T-helper 1 cell treated with Interleukin-12 subunit alpha and Interleukin-12 subunit beta and Interleukin-4 antibody, amounts not matched to agents 30 ng/mL and 1 ng/mL, for 36 hours (primary cell): ENCODE measurements at places on chromosomes 13 and 19. TPM values are rescaled to one million over a fixed set of nuclear protein-coding genes. Genes with fewer than 3 reads are reported as not detected.

LILRA2 gene
- 0.15 TPM in 1 of 2 replicates, not detected in the other for total RNA-seq

UNC13A gene
- 0.27 TPM in 1 of 2 replicates, not detected in the other for total RNA-seq

CRTC1 gene
- 8.9 and 9.2 TPM in 2 replicates for total RNA-seq

TUBA3C gene
- total RNA-seq = not detected in 2 replicates

KLF12 gene
- total RNA-seq = 27.9 and 28.0 TPM in 2 replicates

DDX39A gene
- 238 and 242 TPM in 2 replicates for total RNA-seq

SELENOV gene
- total RNA-seq = not detected in 2 replicates

IGFL1 gene
- total RNA-seq = not detected in 2 replicates

MBD3L2 gene
- not detected in 2 replicates for total RNA-seq

SCGB2B2 gene
- total RNA-seq = 0.32 and 0.83 TPM in 2 replicates

MYO1F gene
- 436 and 438 TPM in 2 replicates for total RNA-seq

CNFN gene
- total RNA-seq = not detected in 2 replicates

APOC4 gene
- not detected in 2 replicates for total RNA-seq

ZNF470 gene
- 2.0 and 2.4 TPM in 2 replicates for total RNA-seq

ZNF471 gene
- 0.17 and 0.27 TPM in 2 replicates for total RNA-seq

TMC4 gene
- total RNA-seq = 4.6 and 4.9 TPM in 2 replicates

CEACAM16 gene
- not detected in 2 replicates for total RNA-seq

NKG7 gene
- total RNA-seq = 129 and 133 TPM in 2 replicates

HCST gene
- total RNA-seq = 101 and 108 TPM in 2 replicates

DDX49 gene
- total RNA-seq = 64.3 and 66.5 TPM in 2 replicates

GRK1 gene
- 0.05 TPM in 2 replicates for total RNA-seq

PROZ gene
- total RNA-seq = 0.15 TPM in 1 of 2 replicates, not detected in the other

NLRP11 gene
- total RNA-seq = not detected in 2 replicates

DENND1C gene
- total RNA-seq = 110 and 116 TPM in 2 replicates

FRY gene
- 11.0 and 13.5 TPM in 2 replicates for total RNA-seq

TEAD2 gene
- not detected in 2 replicates for total RNA-seq

MAP4K1 gene
- total RNA-seq = 307 and 314 TPM in 2 replicates

CYSLTR2 gene
- total RNA-seq = 1.3 and 1.8 TPM in 2 replicates

VSTM2B gene
- not detected in 2 replicates for total RNA-seq

NAPSA gene
- 8.3 and 10.4 TPM in 2 replicates for total RNA-seq

RDH8 gene
- not detected in 2 replicates for total RNA-seq

OR7D2 gene
- total RNA-seq = 0.66 and 0.69 TPM in 2 replicates

ZNF324 gene
- 10.6 and 12.6 TPM in 2 replicates for total RNA-seq

NUDT15 gene
- 10.7 and 10.8 TPM in 2 replicates for total RNA-seq

CGB8 gene
- not detected in 2 replicates for total RNA-seq

GPC6 gene
- total RNA-seq = not detected in 2 replicates

LAIR2 gene
- 12.0 and 16.2 TPM in 2 replicates for total RNA-seq

CNN1 gene
- total RNA-seq = not detected in 2 replicates

ZNF44 gene
- 13.9 and 14.0 TPM in 2 replicates for total RNA-seq

CEACAM3 gene
- total RNA-seq = not detected in 2 replicates

TMIGD2 gene
- 33.2 and 34.6 TPM in 2 replicates for total RNA-seq

TRIM28 gene
- 432 TPM in 2 replicates for total RNA-seq

BEST2 gene
- 0.10 TPM in 1 of 2 replicates, not detected in the other for total RNA-seq

TEX26 gene
- not detected in 2 replicates for total RNA-seq
